ENCODE measurements at places on chromosomes 3 and 15.

DNA sequence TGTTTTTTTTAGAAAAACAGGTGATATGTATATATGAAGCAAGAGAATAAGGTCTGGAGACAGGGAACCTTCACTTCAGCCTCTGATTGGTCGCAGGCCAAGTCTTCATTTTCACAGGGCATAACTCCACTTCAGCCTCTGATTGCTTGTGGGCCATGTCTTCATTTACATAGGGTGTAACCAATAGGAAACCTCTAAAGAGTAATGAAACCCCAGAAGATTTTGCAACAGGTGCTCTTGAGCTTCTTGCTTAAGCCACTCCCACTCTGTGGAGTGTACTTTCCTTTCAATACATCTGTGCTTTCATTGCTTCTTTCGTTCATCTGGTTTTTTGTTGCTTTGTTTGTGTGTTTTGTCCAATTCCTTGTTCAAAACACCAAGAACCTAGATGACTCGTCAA lies 22.6 kb upstream of the SCG3 start:
- DNase-seq: no peak

DNA sequence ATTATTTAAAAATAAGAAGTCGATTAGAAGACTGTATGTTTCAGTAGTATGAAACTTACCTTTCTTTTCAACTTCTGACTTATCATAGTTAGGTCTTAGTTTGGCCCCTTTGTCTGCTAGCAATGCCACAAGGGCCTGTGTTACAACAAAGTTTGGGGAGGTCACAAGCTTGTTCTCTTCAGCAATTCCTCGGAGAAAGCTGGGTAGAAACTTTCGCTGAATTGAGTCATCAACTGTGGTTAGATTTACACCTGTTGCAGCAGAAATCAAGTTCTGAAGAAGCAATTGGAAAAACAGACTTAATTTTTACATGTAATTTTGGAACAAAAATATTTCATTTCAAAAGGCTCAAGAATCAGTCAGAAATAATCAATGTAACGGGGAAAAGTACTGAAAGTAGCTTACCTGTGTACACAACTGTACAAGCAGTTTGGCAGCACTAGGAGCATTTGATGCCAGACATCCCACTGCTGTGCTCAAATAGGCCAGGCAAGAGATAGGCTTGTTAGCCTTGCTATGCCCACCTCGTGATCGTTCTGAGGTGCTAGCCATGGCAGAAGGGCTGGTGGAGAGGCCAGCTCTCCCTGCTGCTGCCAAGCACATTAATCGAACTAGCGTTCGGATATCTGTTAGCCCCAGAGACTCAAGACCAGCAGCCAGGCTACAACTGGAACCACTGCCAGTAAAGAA lies 58.6 kb downstream of the FBXL22 start:
- DNase-seq: no peak

DNA sequence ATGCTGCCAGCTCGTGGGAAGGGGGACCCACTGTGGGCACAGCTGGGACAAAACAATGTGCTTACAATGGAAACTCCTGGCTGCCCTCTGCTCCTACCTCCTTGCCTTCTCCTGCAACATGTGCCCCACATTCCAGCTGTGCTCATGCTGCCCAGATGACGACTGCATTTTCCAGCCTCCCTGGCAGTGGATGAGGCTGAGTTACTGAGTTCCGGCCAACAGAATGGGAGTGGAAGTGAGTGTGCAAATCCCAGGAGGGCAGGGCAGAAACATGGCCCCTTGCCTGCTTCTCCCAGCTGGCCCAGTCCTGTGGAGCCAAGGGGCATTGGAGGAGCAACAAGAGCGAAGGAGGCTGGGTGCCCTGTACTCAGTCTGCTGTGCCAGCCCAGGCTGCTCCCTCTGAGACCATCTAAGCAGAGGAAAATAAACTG lies 17.1 kb downstream of the KLF15 start:
- DNase-seq: no peak

DNA sequence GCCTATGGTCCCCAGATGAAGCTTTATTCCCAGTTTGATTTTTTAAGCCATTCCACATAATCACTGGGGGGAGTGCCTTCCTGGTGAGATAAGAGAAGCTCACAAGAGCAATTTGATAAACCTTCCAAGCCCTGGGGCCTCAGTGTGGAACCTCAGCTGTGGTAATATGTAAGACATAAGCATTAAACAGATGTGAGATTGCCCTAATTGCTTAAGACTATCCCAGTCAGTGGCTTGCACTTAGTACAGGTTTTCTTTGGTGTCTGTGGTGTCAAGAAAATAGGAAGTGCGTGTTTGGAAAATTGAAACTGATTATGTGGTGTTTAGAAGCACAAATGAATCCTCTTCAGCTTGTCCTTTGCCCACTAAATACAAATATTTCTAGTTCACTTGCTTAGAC lies 54.3 kb downstream of the LRRN1 start:
- DNase-seq: no peak

DNA sequence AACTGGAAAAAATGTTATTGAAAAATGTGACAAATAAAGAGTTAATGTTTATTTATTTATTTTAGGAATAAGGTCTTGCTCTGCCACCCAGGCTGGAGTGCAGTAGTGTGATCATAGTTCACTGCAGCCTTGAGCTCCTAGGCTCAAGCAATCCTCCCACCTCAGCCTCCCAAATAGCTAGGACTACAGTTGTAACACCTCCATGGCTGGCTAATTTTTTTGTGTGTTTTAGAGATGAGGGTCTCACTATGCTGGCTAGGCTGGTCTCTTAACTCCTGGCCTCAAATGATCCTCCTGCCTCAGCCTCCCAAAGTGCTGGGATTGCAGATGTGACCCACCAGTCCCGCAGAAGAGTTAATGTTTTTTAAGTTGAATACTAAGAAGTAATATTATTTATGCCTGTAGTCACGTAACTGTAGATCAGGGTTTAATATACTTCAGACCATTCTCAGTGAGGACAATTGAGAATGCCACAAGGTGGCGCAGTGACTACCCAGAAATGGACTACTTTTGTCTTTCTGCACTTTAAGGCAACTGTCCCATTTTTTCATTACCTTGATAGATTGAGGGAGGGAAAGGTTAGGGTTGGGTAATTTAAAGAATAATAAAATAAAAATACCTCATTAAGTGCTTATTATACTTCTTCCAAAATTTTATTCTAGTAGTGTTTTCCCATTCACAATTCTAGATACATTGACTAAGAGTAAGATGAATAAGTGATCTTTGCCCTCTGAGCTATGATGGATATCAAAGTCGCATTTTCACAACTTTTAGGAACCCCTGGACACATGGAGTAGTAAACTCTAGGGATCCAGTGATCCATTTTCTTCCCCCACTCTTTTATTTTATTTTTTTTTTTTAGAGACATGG lies 6.0 kb downstream of the MUC13 start:
- DNase-seq: no peak

DNA sequence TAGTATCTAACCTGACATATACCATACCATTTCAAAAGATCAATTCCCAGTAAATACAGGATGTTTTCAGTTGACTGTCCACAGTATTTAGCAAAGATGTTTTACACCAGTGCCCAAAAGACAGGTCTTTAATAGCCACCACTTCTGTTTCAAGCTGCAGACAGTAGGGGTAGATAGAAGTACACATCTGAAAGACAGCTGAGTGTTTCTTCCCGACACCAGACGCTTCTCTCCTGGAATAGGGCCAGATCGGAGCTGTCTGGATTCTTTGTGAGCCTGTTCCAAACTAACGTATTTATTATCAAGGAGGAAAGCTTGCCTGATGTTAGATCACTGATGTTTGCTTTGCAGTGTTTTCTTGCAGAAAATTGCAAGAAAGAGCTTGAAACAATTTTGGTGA lies 136.1 kb upstream of the RBMS3 start:
- DNase-seq: no peak

DNA sequence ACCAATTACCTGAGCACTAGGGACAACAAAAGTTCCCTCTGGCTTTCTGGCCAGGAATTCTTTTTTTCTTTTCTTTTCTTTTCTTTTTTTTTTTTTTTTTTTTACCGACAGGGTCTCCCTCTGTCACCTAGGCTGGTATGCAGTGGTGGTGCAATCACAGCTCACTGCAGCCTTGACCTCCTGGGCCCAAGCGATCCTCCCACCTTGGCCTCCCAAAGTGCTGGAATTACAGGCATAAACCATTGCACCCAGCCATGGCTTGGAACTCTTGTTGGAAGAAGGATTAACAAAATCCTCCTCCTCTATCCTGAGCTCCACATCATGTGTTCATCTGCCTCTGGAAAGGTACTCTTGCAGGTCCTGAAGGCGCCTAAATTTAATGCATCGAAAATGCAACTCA lies 2.9 kb upstream of the LTF start:
- no peak for DNase-seq

DNA sequence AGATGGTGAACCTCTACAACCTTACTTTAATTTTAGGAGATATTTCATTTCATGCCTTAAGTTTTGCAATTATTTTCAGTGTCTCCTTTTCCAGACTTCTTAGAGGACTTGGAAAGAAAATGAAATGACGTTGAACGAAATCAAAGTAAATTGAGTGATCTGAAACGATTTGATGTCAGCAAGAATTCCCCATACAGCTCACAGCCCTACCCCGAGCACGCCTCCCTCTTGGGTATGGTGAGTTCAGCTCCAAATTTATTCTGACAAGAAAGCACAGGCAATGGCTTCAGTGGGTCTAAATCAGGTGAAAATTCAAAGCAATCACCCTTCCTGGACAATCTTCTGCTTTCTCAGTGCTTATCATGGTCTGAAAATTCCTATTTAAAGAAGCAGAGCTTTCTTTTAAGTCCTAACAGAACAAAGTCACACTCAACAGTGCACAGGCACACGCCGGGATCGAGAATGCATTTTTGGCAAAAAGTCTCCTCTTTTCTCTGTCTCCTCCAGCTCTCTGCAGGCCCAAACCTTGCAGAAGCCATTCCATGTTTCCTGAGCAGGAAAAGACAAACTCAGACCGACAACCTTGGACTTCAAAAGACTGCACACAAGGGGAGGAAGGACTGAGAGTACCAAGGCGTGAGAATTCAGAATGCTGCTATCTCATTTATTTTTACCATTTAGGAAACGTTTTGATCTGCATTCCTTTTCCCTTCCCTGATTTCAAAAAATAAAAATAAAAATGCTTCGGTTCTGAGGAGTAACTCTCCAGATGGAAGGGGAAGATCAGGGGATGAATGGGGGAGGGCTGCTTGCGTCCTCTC lies 72.0 kb downstream of the CCNL1 start:
- no peak for DNase-seq

- DNase-seq: no peak
These were observed 515.2 kb upstream of the CCDC54 start for GRCh38 chr3:106862067-106862466.

- no peak for DNase-seq
These were observed 97.3 kb downstream of the MBNL1 start for GRCh38 chr3:152365766-152366593.

DNA sequence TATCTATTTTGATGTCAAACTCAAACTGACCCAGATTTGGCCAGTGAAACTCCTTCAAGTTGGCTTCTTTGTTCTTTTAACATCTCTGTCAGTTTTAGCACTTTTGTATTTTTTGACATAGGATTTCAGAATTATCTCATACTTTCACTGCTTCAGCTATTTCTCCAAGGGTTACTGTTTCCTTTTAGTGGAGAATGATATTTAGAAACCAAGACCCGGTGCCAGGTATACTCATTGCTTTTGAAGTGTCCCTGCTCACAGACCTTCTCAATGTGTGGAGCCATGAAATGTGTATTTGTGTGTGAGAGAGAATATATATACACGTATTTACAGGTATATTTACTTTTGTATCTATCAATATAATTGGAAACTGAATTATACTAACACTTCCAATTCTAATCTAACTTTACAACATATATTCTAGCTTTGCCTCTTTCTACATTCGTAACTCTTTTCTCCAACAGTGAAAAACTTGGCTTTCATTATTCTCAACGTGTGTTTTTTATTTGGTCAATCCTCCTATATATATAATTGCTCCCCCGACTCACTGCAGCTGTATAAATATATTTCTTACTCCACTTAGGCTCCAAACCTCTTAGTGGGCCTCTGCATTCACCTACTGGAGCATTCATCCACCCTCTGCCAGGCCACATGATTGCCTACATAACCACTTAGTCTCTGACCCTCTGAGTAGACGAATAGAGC lies 54.0 kb downstream of the OTOL1 start:
- DNase-seq: no peak

DNA sequence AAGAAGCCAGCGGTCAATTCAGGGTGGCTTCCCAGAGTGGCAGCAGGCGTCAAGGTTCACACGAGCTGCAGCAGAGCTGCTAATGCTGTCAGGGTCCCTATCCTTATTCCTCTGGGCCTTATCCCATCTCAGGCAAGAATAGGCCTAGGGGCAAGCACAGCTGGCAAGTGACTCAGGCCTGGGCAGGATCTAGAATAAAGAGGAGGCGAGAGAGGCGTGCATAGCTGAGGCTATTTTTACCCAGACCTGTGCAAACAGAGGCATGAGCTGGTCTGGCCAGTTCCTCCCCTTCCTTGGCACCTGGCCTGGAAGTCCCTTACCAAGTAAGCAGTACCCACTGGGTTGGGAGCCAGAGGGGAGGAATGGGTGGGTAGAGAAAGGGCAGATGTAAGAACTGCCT lies 12.2 kb upstream of the VIPR1 start:
- DNase-seq: peak; percentile 56

- DNase-seq: no peak
These were observed 23.1 kb upstream of the MTHFS start for GRCh38 chr15:79919749-79920511.

- DNase-seq: no peak
These were observed 464 bp downstream of the GABRG3 start for GRCh38 chr15:26971271-26972018.

GRCh38 chr3:108406661-108407206 lies 103.7 kb downstream of the MYH15 start:
- no peak for DNase-seq

DNA sequence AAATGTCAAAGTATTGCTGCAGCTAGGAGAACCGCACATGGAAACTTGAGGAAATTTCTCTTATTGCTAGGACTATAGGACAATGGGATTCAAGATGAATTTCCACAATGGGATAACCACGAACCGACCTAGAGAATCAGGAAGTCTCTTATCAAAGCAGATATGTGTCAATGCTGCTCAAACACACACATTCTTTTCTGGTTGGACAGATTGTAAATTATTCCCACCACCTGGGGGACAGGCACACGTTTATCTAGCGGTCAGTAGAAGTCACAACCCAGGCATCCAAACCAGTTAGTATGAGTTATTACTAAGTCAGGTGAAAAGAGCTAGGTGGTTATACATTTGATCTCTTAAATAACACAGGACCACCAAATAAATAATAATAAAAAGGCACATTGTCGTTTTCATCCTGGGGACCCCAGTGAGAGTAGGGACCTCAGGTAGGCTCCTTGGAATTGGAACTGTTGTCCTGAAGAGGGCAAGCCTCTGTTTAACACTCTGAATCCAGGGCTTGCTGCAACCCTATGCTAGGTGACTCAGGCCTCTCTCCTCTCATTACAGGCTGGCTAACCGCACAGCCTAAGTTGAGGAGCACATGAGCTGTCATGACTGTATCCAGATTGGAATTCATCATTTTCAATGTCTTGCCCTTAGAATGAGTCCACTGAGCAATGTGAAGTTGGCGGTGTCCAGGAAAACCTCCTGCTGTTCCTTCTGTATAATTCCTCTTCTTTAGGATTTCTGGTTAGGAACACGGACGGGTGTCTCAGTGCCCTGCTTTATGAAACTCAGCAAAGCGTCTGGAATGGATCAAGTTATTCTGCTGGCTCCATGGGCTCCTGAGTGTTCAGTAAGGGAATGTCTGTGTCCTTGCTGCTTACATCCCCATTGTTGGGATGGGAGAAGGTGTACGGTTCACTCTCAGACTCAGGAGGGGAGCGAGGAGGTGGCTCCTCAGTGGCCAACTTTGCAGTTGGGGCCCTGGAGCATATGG lies 59.0 kb downstream of the CLEC3B start:
- DNase-seq: no peak

Data from naive B cell (primary cell).